Esophagus muscularis mucosa (tissue), 4 donors: ENCODE measurements at places on chromosomes 11 and 22. TPM values are rescaled to one million over a fixed set of nuclear protein-coding genes. Genes with fewer than 3 reads are reported as not detected.

GRCh38 chr11:12264361-12264760 is 113.0 kb upstream of the PARVA start:
- no peak for DNase-seq

- peak; percentile 95 for DNase-seq
Measured at GRCh38 chr11:126416542-126417090, 61.1 kb downstream of the ST3GAL4 start.

DNA sequence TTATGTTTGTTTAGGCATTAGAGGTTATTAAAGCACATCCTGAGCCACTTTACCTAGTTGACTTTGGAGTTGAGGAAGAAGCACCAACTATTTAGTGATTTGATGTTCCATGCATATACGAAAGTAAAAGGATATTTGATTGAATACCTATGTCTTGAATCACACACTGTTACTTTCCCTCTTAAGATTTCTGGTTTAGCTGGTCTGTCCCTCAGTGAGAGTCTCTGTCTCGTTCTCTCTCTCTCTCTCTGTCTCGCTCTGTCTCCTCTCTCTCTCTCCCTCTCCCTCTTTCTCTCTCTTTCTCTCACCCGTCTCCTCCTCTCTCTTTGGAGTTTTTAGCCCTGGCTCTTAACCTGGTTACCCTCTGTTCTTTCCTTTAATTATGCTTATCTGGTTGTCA is 11.0 kb downstream of the CTNND1 start:
- DNase-seq, result no peak

DNA sequence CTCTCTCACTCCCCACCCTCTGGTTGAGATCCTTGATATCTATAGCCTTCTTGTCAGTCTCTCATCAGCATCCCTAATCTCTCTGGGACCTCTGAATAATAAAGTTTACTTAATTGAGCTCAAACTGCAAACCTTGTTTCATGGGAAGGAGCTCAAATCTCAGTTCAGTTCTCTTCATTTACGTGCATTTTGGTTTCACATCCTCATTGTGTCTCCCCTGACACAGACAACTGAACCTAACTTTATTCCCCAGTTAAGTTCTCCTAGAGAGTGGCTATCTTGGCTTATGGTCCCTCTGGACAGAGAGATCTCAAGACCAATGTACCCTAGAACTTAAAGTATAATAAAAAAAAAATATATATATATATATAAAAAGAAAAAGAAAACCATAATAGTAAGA is 47.3 kb downstream of the NXPE2 start:
- DNase-seq, result no peak

GRCh38 chr11:126840201-126840886 is 160.2 kb downstream of the KIRREL3 start:
- no peak for DNase-seq

- no peak for DNase-seq
Measured at GRCh38 chr11:22192289-22192641, 620 bp upstream of the ANO5 start.

Gene FAM181B
- 1.2 TPM for total RNA-seq

GRCh38 chr11:37141707-37142106 is 543.7 kb upstream of the RAG2 start:
- DNase-seq, result no peak

DNA sequence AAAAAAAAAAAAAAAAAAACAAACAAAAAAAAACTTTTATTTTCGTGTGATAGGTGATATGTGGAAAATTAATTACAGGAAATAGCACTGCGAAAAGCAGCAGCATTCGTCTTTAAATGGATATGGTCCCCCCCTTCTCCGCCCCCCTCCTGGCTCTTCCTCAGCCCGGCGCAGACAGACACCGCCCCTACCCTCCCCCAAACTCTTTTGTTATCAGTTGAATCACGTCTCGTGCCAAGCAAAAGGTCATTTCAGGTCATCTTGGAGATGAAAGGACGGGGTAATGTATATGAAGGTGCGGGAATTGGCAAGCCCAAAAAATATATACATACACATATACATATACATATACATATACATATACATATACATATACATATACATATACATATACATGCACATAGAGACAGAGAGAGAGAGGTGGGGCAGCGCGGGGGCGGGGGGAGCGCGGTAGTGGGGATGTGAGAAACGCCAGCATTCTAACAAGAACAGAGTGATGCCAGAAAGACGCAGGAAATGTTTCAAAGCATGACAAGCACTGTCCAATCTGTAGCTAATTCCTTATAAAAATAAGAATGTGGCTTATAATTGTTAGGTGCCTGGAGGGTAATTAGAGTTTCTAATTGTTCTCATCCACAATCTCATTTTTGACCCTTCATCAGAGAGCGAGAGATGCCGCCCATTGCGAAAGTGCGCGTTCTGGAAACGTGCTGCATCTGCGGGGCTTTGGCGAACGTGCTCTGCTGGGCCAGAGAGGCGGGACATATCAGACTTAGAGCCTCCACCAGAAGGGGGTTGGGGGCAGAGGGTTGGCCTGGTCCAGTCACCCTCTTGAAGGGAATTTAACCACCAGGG is 214.5 kb upstream of the UBASH3B start:
- no peak for DNase-seq

DNA sequence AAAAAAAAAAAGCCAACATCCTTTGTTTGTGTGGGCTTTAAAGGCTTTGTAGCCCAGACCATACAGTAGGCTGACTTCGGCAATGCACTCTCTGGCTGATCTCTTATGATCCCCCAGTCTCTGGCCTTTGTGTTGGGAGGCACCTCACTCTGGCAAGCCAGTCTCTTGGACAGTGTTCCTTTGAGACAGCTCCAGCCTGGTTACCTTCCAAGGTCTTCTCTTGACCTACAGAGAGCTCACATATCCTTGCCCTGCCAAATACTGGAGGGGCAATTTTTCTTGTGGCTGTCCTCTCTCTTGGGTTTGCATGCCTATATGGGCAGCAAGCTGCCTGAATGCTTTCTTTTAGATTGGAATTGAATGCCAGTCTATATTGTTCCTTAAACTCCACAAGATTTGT is 69.8 kb downstream of the SESN3 start:
- no peak for DNase-seq

- DNase-seq, result no peak
Measured at GRCh38 chr11:101743828-101744227, 160.0 kb upstream of the TRPC6 start.

GRCh38 chr11:126704096-126704495 is 296.5 kb downstream of the KIRREL3 start:
- DNase-seq, result no peak

Gene CNGA4
- total RNA-seq, result not detected

GRCh38 chr11:17230867-17231851 is 23.4 kb upstream of the PIK3C2A start:
- no peak for DNase-seq

DNA sequence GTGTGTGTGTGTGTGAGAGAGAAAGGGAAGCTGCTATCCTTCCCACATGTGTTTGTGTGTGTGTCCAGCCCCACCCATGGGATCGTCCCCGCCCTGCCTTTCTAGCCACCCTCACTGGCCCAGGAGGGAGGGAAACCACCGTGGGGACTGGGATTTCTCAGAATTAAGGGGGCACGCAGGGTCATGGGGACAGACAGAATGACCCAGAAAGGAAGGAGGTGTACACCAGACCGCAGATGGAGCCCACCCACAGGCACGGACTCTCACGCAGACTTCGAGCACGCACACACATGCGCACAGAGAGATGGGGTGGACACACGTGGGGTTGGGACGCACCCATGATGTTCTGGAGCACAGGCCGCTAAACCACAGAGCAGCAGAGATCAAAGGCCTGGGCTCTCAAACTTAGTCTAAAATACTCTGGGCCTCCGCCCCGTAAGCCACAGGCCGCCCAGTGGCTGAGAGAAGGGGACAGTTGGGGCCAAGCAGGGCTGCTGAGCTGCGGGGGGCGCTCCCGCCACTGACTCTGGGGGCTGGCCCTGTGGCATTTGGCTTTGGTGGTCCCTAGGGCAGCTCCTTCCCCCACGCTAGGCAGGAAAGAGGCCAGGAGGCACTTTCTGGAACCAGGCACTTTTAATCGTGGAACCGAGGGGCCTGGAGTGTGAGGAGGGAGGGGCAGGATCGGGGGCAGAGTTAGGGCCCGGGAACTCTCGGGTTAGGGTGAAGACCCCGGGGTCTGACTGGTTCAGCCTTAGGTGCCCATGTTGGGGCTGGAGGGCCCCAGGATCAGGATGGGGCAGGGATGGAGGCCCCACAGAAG is 1.5 kb downstream of the IFITM5 start:
- no peak for DNase-seq

Gene TPBGL
- 0.33 TPM for total RNA-seq

DNA sequence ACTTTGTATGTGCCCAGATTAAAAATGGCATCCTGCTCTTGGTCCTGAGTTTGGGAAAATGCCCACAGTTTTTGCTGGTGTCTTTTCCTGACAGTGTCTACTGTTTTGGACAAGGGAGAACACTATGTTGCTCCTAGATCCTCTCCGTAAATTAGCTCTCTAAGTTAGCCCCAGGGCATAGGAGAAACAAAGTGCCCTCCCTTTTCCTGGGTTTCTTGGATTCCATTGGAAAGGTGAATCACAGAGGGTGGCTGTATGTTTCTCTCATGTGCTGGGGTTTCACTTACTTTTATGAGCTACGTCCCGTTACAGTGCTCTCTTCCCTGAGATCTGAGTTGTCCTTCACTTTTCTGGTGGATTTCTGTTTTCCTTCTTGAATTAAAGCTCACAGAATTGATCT is 782.8 kb downstream of the CNTN5 start:
- DNase-seq, result no peak

- DNase-seq, result no peak
Measured at GRCh38 chr11:117345039-117345438, 17.4 kb downstream of the CEP164 start.

GRCh38 chr22:21022955-21023614 is 8.1 kb downstream of the P2RX6 start:
- DNase-seq, result no peak

Gene MYRF
- total RNA-seq, result under 0.01 TPM

Gene SF3A1
- 32.8 TPM for total RNA-seq

Gene CDC42EP2
- total RNA-seq, result 39.9 TPM

Gene SNX19
- 102 TPM for total RNA-seq

Gene MMP8
- total RNA-seq, result 0.23 TPM

GRCh38 chr11:37841016-37841415 is 1243.0 kb upstream of the RAG2 start:
- no peak for DNase-seq

DNA sequence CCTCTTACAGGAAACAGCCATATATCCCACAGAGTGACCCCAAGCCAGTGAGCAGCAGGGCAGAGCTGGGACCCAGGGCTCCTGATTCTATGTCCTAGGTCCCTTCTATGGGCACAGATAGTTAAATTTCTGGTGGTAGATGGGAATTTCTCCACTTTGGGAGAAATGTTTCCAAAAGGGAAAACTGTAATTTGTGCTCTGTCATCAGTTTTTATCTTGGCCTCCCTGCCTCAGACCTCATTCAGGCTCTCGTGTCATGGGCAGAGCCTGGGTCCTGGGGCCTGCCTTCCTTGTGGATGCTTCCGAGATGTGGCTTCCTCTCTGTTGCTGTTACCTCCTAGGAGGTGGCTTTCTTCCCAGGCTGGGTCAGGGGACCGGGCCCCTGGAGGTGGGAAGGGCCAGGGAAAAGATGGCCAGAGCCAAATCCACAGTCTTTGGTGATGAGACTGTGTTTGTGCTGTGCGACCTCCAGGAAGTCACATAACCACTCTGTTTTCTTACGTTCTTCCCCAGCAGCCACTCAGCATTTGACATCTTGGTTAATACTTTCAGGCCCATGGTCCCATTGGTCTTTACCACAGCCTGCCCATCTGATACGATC is 8.6 kb downstream of the LRRC32 start:
- no peak for DNase-seq

Gene TREH
- not detected for total RNA-seq
